Heart right ventricle (tissue), 16 donors: ENCODE measurements at places on chromosomes 7 and 10.

DNA sequence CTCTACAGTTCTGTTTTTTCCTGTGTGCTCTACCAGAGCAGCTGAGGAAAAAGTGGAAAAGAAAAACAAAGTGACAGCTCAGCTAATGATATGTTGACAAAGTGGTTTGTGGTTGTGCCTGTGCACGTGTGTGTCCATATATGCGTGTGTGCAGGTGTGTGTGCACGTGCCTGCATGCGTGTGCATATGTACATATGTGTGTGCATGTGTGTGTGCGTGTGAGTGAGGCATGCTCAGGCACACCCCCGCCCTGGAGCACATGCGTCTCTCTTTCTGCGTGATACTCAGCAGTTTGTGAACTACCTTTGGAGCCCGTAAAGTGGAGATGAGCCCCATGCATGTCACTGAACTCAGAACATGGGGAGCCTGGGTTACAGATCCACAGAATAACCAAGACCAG lies 84.5 kb upstream of the GPR26 start:
- no peak for DNase-seq

DNA sequence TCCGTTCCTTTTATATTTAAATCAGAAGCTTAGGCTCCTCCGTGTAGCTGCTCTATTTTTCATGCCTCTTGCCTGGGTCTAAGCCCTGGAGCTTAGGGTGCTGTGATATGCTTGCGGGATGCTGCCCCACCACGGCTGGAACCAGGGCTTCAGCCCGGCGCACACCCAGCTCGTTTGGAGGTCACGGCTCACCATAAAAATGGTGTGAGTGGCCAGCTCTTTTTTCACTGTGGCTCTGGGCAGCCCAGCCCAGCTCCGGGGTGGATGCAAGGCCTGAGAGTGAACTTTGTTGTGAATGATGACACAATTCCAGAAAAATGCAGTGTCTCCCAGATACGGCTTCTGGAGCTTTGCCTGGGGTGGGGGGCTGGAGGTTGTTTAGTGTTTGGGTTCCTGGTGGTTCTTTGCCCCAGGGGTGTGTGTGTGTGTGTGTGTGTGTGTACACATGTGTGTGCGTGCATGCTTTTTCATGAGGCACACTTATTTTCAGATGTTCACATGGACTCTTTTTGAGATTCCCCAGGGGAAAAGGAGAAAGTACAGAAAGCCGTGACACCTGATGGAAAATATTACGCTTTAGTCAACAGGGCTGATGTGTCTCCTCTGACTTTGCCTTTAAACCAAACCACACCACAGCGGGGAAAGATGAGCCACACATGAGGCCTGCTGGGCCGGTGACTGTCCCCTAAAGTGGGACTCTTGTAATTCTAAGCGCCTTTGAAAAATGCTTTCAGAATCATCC lies 46.2 kb downstream of the GRK5 start:
- peak; percentile 73 for DNase-seq

GRCh38 chr10:48948470-48949037 lies 8.9 kb upstream of the LRRC18 start:
- DNase-seq = no peak

GRCh38 chr7:22173685-22174573 lies 183.0 kb downstream of the RAPGEF5 start:
- no peak for DNase-seq

GRCh38 chr10:86964061-86964846 lies 4.0 kb upstream of the ADIRF start:
- no peak for DNase-seq

DNA sequence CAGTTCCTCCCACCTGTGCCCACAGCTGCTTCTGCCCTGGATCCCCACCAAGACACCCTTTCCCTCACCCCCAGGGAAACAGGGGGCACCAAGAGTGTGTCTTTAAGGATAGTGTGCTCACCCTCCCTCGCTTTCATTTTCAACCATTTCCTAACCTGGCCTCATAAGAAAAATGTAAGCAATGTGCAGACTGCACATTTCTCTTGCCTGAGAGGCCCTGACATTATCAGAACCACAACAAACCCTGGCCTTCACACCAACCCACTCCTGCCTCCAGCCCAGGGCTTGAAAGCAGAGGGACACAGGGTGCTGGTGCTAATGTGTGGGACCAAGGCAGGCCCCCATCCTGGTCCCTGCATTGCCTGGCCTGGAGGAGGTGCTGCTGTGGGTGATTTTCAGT lies 11.0 kb upstream of the IMPDH1 start:
- no peak for DNase-seq

GRCh38 chr7:44321796-44322195 lies 3.6 kb downstream of the CAMK2B start:
- DNase-seq = no peak

- no peak for DNase-seq
These were observed 16.6 kb upstream of the WDFY4 start for GRCh38 chr10:48667960-48668590.

GRCh38 chr10:31929261-31930022 lies 811 bp upstream of the ARHGAP12 start:
- peak; percentile 45 for DNase-seq

GRCh38 chr7:36923943-36924436 lies 199.7 kb upstream of the AOAH start:
- no peak for DNase-seq

DNA sequence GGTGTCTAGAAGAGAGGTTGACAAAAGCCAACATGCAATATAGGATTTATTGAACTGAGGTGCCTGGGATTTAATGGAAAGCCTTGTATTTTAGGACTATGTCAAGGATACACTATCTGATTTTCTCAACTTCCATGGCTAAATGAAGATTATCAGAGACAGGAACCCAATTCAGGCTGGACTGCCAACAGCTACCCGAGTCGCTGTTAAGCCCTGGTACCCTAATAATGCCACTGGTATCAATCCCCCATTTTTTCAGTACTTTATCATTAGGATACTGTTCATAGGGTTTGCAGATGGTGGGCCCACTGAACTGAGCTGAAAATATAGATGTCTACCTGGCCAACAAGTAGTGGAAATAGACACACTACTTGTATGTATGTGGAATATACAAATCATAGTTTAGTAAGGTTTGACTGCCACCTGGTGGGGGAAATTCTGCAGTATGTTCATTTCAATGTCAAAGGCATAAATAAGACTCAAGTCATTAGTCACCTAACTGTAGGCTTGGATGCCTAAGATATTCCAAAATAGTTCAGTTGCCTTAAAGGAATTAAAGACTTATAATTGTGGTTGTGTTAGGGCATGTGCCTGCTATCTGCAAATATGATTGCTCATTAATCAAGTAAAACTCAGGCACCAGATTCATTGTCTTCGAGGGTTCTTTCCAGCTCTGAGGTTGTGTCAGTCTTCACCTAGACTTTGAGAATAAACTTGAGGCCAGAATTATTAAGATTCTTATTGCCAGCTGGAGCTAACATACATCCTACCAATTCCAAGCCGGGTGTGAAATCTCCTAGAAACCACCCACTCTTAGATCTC lies 34.1 kb upstream of the NOBOX start:
- no peak for DNase-seq

DNA sequence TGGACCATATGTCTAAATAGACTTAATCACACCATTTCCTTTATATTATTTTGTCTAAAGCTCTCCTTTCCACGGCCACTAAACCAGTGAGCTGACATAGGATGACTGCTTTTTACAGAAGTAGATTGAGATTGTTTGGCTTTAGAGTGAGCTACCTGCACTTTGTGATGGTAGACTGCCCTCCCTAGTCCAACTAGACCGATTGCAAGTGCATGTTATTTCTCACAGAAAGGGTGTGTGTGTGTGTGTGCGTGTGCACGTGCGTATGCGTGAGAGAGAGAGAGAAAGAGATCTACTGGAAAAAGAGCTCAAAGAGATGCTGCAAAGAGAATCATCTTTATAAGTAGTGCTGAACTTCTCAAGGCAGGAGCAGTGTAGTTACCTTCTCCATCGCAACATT lies 60.7 kb downstream of the VCL start:
- no peak for DNase-seq

GRCh38 chr10:119241066-119241465 lies 33.7 kb downstream of the GRK5 start:
- no peak for DNase-seq

DNA sequence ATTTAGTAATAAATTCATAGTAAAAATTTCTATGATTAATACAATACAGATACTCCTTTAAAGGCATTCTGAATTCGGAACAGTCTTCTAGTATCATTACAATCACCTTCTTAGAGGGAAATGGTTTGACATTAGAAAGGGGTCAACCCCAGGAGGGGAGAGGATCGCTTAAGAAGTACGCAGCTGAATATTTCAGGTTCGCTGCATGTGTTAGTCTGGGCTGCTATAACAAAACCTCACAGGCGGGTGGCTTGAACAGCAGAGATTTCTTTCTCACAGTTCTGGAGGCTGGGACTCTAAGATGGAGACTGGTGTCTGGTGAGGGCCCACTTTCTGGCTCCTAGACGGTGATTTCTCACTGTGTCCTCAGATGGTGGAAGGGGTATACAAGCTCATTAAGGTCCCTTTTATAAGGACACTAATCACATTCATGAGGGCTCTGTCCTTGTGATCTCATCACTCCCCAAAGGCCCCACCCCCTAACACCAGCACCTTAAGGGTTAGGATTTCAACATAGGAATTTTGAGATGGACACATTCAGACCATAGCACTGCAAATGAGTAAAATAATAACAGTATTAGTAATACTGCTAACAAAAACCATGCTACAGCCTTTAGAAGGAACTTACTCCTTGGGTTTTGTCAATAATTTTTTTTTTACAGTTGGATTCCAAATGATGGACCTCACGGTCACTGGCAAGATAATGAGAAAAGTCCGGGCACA lies 34.0 kb downstream of the GNA12 start:
- no peak for DNase-seq

DNA sequence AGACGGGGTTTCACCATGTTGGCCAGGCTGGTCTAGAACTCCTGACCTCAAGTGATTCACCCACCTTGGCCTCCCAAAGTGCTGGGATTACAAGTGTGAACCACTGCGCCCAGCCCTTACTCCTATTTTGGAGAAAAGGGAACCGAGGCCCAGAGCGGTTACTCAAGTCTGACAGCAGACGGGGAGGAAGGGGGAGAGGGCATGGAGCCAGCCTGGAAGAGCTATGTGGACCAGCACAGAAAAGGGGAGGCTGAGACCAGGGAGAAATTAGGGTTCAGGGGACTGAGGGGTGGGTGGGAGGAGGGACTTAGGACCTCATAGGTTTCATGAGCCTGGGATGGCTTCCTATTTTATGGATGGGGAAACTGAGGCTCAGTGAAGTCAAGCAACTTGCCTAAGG lies 1.5 kb downstream of the SFRP5 start:
- no peak for DNase-seq

DNA sequence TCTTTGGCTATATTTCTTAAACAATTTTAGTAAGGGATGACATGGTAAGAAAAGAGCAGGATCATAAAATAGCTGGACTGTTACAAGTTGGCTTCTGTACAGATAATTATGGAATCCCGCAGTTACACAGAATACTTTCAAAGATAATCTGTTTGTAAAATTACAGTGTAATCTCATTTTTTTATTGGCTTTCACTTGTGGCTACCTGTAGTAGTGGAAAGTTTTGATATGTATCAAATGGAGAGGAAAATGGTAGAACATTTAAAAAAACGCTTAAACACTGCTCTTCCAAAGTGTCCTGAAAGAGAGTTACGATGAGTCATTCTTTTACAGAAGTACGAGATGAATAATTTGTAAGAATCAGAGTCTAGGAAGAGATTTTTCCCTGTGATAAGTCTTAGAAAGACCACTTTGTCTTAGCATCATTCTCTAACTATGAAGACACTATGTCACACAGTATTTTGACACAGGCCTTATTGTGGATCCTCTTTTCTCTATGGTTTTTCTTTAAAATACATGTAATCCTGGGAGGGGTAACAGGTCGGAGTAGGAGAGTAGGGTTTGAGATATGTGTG lies 215.0 kb upstream of the DKK1 start:
- DNase-seq = no peak

DNA sequence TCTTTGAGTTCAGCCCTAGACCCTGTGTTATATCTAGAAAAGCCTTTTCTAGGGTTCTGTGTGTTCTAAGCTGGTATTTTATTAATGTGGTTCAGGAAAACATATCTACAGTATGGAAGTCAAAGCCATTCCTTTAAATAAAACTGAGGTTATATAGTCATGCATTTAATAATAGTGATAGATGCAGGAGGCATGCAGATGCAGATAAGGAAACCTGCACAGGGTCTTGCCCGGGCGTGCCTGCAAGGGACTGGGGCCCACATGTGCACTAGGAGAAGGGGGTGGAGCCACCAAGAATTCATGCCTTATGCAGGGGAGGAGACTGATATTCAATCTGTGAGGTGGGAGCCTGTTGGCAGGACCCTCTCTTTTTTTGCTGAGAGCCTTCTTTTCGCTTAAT lies 171.5 kb downstream of the PRPF18 start:
- DNase-seq = no peak

DNA sequence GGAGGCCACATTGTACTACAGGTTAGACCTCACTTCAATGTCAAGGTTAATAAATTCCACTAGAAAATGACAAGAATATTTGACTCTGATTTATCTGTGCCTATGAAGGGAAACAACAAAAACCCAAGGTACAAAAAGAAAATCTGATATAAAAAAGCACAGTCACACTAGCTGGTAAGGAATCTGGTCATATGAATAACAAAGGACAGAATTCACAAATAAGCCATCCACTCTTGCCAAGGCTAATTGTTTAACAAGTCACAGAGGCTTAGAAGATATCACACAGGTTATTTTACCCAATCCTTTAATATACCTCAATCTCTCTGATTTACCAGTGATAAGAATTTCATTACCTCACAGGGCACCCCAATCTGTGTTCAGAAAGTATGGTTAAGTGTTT lies 47.9 kb downstream of the IRF5 start:
- DNase-seq = no peak
